Ammon's horn (tissue), 1 donor: ENCODE measurements at places on chromosomes 12 and 14.

DNA sequence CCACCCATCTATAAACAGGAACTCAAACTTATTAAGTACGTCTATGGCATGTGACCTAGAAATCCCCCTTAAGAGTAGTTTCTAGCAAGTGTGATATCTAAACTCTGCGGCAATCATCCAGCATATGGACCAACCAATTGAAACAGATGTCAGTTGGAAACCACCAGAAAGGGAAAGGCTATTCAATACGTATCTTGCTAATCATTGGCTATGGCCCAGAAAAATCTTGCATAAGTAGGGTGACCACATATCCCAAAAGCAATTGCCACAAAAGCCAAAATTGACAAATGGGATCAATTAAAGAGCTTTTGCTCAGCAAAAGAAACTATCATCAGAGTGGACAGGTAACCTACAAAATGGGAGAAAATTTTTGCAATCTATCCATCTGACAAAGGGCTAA is 24.2 kb downstream of the SYNJ2BP start:
- no peak for DNase-seq

DNA sequence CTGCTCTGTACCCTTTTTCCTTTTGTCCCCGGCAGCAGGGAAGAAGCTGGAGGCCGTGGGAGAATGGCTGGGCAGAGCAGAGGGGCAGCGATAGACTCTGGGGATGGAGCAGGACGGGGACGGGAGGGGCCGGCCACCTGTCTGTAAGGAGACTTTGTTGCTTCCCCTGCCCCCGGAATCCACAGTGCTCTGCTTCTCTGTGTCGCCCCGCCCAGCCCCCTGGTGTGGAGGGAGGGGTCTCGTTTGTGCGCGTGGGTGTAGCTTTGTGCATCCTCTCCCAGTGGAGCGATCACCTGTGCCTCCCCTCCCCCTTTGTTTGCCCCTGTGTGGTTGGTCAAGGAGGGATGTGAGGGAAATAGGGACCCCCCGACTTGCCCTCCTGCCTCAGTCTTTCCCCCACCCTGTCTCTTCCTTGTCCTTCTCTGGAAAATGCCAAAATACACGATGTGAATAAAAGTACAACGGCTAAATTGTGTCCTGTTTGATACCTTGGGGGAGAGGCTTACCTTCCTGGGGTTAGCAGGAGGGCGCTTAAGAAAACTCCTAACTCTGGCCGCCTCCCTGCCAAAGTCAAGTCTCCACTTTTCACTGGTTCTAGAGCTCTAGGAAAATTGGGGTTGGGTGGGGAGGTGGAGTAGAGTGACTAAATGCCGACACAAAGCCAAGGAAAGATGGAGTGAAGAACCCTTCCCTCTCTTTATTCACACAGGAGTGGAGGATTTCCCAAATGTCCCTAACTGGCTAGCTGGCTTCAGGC is 990 bp upstream of the TPI1 start:
- DNase-seq, result peak; percentile 4

- DNase-seq, result no peak
These were observed 277.2 kb downstream of the TMTC2 start for GRCh38 chr12:82963956-82964355.

DNA sequence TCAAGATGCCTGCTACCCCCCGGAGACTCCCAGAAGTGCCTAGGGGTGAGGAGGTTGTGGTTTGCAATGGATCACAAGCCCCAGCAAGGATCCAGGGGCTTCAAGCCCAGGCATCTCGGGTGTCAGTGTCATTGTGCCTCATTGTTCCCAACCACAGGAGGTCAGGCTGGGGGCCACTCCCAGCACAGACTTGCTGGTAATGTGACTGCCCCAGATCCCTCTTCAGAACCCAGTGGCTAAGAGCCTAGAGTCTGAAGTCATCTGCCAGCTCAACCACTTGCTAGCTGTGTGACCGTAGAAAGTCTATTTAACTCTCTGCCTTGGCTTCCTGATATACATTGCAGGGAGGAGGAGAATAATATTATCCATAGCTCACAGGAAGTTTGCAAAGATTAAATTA is 7.7 kb upstream of the ASB2 start:
- no peak for DNase-seq

DNA sequence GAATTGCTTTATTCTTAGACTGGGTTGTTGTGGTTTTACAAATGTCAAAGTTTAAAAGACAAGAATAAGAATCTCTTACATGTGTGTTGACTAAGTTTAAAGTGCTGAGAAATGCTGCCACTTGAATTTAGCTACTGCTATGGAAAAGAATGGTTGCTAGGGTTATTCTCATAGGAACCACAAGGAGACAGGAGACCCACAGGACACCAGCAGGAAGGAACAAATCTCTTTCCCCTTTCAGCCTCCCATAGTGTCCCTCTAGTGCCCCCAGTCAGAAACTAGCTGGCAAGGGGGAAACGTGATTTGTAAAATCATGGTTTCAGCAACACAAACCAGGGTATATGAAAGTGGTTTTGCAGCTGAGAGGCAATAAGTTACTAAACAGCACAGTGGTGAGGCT is 102.7 kb downstream of the ST8SIA1 start:
- no peak for DNase-seq

- DNase-seq, result no peak
These were observed 31.8 kb downstream of the PPM1H start for GRCh38 chr12:62903151-62903550.

- DNase-seq, result no peak
These were observed 121.2 kb downstream of the METTL25 start for GRCh38 chr12:82479511-82479910.

DNA sequence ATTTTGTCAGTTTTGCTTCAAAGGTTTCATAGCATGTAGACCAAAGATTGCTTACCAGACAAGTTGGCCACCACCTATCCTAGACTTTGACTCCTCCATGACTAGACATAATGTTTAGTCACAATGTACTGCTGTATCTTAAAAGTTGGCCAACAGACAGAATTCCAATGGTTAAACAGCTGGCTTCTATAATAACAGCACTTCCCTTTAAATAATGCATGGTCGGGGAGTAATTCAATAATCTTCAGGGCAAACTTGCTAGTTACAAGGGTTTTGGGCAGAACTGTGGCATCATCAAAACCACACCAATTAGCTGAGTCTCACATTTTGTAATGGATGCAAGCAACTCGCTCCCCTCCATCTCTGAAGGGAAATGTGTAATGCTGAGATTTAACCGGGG is 56.9 kb downstream of the IGF1 start:
- no peak for DNase-seq

GRCh38 chr12:50914872-50915484 is 37.4 kb upstream of the HIGD1C start:
- DNase-seq, result no peak

GRCh38 chr14:25086821-25087396 is 37.0 kb upstream of the STXBP6 start:
- DNase-seq, result no peak

DNA sequence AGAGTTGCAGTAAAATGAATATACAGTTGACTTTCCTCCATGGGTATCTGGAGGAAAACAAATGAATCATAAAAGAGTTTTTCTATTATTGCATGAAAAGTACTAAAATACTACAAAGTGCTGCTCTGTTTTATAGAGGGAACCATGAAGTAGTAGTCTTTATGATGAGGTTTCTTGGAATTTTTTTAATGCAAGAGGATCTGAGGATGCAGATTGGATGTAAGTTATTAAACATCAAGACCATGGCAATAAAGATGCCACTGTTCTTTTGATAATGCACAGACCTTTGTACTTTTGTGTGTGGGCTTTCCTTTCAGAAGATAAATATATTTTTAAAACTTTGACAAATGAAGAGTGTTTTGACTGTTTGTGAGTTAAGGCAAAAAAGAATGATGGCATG is 87.5 kb downstream of the DACT1 start:
- DNase-seq, result no peak

DNA sequence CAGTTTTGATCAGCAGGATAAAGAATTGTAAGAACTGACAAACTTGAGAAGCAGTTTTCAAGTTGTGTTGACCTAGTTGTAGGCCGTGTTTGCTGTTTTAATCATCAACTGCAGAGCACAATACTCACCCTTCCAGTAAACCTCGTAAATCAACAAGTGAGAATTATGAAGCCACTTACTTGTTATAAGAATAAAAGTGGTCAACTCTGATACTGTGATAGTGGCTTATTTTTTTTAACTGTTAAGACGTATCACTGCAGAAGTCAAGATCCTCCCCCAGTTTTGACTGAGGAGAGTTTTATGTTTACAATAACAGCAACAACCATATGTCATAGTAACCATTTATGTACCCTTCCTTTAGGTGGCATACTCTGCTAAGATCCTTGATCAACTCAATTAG is 100.8 kb upstream of the DACT1 start:
- no peak for DNase-seq

DNA sequence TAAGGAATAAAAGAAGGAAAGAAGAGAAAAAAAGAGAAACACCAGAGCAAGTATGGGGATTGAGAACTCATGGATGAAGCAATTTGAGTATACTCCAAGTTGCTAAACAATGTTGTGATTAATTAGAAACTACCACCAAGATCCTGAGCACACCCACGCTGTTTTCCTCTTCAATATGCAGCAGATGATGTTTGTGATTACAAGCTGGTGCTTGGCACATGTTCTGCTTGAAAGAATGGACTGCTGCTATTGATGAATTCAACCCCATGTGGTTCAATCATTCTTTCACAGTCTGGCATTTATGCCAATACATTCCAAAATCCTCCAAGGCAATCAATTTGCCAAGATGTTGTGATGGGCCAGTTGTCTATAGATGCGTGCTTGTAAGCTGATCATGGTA is 146.8 kb downstream of the SLC2A13 start:
- peak; percentile 56 for DNase-seq

DNA sequence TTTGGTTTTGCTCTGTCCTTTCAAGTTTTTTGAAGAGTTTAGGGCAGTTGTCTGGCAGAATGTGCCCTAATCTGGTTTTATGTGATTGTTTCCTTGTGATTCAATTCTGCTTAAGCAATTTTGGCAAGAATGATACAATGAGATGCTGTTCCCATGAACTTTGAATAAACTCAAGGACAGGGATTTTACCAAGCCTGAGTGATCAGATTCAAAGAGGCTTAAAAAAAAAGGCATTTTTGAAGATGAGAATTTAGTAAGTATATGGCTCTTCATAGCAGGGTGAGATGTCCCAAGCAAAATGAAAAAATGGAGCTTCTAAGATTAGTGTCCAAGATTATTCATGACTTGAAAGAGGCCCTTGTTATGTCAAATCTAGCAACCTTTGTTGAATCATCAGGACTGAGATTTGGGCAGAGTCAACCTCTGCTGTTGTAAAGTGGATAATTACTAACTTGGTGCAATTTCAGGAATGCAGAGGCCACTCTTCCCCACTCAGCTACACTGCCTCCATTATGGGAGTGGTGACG is 180.6 kb upstream of the NUDT4 start:
- no peak for DNase-seq

GRCh38 chr12:78210894-78211302 is 380.2 kb downstream of the NAV3 start:
- DNase-seq, result no peak

- DNase-seq, result peak; percentile 29
These were observed 545 bp downstream of the LIMA1 start for GRCh38 chr12:50282721-50283228.

DNA sequence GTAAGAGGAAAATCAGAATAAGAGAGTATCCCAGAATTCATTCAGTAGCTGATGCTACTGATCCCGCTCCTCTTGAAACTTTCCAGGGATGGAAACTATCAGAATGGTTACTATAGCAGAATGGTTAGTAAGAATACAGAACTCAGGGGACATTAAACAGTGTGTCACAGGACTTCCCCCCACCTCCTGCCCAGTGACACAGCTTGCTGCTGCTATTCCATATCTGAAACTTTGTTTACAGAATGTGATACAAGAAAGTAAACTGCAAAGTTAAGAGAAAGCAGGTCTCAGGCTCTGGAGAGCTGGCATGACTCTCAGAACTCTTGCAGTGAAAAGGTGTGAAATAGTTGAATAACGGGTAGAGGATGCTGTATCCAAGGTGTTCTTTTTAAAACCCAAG is 3.4 kb downstream of the SPX start:
- DNase-seq, result no peak

- peak; percentile 22 for DNase-seq
These were observed 50.4 kb downstream of the DYRK2 start for GRCh38 chr12:67698672-67699581.

- no peak for DNase-seq
These were observed 72.9 kb upstream of the DYNC1H1 start for GRCh38 chr14:101891471-101891870.

GRCh38 chr12:95116773-95117172 is 43.4 kb upstream of the NR2C1 start:
- no peak for DNase-seq

- DNase-seq, result peak; percentile 71
These were observed 4.8 kb downstream of the GUCY2C start for GRCh38 chr12:14691560-14691959.

DNA sequence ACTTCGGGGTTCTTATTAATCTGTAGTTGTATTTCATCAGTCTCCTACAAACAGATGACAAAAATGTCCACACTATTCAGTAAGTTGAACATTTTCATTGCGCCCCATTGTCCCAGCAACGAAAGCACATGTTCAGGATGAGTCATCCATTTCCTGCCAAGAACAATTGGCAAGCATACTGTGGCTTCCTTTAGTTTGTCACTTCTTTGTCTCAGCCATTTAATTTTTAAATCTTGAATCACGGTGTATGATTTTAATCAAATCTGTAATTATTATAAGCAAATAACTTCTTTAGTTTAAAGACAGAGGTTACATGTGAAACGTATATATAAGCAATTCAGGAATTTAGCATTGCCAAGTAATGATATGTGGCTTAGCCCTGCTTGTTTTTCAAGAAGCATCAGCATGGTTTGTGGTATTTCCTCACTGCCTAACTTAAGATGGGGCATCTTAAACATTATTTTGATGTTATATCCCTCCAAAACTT is 211.3 kb upstream of the KRR1 start:
- peak; percentile 89 for DNase-seq

- no peak for DNase-seq
These were observed 19.4 kb downstream of the GNS start for GRCh38 chr12:64739778-64740177.

GRCh38 chr14:32744811-32745445 is 193.8 kb upstream of the NPAS3 start:
- no peak for DNase-seq

DNA sequence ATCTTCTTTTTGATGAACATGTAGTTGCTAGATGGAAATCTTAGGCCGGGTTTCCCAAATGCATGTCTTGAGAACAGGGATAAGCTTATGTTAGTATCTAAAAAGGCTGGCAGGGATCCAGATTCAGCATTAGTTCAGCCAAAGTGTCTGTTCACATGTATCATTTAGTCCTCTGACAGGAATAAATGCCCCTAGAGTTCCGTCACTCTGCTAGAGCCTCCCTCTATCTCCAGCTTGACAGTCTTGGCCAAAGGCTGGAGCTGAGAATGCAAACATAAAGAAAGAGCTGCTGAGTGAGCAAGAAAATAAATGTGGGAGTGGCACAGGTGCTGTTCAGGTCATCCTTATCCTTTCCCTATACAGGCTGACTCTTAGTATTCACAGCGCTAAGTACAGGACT is 13.8 kb upstream of the NELL2 start:
- no peak for DNase-seq

GRCh38 chr14:72054911-72055310 is 122.7 kb downstream of the RGS6 start:
- DNase-seq, result no peak

DNA sequence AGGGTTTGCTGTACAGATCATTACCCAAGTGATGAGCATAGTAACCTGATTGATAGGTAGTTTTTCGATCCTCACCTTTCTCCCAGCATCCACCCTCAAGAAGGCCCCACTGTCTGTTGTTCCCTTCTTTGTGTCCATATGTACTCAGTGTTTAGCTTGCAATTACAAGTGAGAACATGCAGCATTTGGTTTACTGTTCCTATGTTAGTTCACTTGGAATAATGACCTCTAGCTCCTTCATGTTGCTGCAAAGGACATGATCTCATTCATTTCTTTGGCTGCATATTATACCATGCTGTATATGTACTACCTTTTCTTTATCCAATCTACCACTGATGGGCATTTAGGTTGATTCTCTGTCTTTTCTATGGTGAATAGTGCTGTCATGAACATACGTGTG is 181.6 kb upstream of the FOXG1 start:
- DNase-seq, result no peak
